ENCODE measurements at places on chromosomes 13 and 19.

- no peak for DNase-seq
Measured at GRCh38 chr19:2791876-2792275, 6.6 kb downstream of the THOP1 start.

- DNase-seq = no peak
Measured at GRCh38 chr19:16327911-16328823, 3.5 kb downstream of the KLF2 start.

- no peak for DNase-seq
Measured at GRCh38 chr13:110644892-110645521, 29.7 kb downstream of the NAXD start.

GRCh38 chr19:47272448-47273312 lies 2.0 kb upstream of the INAFM1 start:
- DNase-seq = no peak

DNA sequence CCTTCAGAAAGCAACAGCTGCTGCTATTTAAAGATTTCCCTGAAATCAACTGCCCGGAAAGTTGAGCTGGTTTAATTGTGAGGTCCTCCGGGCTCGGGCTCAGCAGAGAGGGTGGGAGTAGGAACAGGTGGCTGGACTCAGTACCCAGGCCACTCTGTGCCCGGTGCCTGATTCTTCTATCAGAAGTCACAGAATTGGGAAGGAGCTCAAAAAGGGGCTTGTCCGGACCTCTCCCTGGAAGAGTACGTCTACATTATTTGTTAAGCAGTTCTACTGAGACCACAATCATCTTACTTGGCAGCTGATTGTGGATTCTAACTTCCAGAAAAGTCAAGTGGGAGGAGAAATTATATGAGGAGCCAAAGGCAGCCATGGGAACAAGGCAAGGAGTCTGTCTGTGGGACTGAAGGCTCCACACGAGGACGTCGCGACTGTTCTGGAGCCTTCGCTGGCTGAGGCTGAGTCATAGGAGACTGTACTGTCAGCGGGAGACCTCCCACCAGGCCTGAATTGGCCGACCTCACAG lies 91.7 kb upstream of the ANKRD10 start:
- no peak for DNase-seq

DNA sequence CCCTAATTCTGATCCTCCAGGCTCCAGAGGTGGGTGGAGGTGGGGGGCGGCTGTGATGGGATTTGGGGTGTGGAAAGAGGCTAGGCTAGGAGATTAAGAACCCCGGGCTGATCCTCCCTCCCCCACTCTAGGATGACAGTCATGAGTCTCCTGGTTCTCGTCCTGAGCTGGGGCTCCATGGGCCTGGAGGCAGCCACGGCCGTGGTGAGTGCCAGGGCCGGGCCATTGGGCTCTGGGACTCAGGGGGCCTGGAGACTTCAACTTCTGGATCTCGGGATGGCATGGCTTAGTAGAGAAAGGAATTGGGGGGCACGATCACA lies 13.9 kb downstream of the TTYH1 start:
- DNase-seq = no peak

DNA sequence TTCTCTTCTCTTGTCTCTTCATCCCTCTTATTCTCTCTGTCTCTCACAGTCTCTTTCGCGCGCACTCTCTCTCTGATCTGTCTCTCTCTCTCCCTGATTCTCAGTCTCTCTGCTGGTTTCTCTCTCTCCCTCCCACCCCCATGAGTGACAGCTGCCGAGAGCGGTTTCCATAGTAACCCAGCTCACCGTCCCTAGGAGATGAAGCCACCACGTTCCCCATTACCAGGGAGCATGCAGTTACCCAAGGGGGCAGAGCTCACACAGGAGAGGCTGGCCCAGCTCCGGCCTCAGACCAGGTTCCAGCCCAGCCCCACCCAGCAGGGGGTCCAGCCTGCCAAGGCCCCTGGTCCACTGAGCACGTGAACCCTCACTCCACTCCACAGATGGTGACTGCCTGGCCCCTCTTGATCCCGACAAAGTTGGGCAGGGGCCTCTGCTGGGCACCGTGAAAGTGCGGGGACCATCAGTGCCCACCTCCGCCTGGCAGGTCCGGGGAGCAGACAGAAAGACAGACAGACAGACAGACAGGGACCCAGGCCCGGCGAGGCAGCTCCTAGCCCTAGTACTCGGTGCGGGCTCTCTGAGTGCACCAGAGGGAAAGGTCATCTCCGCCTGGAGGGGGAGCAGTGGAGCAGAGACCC lies 50.6 kb downstream of the CELF5 start:
- peak; percentile 16 for DNase-seq

DNA sequence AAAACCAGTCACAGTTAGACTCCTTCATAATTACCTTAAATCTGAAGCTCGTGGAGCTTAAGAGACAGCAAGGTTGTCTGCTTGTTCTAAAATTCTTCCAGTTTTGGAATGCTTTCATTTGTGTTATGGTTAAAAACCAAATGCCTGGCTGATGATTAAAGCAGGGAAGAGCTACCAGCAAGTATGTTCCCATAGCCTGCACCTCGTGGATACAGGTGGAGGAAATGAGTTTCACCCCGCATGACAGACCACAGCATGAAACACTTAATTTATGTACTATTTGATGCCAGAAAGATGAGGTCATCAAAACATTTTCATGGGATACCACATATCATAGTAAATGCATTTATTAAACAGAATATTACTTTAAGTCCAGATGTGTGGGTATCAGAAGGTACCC lies 416 bp upstream of the DOCK9 start:
- DNase-seq = no peak

DNA sequence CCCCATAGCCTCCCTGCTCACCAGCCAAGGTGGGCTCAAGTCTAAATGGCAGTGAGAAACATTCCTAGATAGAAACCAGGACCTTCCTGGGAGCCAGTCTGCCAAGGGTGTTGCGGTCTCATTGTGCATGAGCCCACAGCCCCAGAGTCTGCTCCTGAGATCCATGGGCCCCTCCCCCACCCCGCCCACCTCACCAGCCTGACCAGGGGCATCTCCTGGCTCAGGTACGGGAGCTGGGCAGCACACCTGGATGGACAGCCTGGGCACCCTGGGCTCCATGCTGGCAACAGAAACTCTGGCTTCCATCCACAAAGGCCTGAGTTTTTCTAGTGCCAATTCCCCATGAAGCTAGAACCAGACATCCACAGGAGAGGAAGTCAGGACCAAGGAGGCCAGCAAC lies 65.6 kb downstream of the RAB20 start:
- no peak for DNase-seq

GRCh38 chr19:40717325-40717879 lies 490 bp downstream of the ITPKC start:
- DNase-seq = no peak

DNA sequence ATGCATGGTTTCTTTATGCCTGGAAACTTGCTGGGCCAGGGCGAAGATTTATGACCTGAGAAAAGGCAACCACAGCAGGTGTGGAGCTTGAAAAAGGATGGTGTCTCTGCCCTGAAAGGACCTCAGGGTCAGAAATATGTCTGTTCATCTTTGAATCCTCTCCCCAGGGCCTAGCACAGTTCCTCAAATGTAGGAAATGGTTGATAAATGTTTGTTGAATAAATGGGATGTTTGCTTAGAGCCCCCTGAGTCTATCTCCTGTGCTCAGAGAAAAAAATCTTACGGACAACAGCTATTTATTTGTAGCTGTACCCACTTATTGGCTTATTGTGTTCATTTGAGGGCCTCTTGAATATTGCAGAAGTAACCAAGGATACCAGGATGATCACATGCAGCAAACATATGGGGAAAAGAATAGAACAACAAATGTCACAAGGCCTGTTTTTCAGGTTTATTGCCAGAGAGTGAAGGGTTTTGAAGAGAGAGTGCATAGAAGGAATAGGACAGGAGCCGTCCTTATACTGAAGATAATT lies 114.5 kb downstream of the KLF5 start:
- DNase-seq = no peak

DNA sequence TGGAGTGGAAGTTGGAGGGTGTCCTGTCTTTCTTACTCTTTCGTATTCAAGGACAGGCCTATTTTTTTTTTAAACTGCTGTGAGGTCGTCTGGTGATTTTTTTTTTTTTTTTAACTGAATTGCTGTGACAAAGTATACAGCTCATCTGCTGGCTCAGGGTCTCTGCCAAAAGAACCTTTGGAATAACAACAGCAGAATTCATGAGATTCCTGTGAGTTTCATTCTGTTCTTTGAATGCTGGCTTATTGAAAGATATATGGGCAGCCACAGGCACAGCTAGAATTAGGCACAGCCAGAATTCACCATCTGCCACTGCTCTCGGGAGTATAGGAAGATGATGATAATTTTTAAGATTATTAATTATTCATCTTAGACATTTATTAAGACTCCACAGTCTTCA lies 21.4 kb upstream of the FRY start:
- no peak for DNase-seq

DNA sequence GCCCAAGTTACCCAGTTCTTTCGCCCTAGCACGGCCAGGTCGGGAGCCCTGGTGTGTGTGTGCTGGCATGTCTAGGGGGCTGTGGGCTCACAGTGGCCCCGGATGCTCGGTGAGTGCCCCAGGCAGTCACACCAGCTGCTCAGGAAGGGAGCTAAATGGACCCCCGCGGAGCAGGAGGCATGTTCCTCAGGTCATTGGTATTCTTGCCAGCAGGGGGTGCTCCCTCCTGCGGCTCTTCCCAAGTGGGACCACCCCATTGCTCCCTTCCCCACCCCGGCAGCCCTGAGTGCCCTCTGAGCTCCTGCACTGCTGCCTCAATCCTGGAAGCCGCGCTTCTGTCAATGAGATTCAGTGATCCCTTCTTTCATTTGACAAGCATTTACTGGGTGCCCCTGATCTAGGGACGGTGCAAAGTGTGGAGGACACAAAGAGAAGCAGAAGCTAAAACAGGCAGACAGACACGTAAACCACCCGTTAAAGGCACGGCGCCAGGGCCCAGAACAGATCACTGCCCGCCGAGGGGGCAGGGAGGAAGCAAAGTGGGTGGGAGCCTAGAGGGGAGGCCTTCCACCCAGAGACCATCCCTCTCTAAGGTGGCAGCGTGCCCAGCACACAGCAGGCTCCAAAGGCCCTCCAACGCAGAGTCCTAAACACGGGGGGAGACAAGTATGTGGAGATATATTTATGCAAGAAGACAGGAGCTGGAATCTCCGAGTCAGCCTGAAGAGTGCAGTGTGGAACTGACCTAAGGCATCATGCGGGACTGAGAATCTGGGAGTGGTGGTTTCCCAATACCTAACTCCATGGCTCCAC lies 5.2 kb upstream of the ADPRHL1 start:
- DNase-seq = no peak

DNA sequence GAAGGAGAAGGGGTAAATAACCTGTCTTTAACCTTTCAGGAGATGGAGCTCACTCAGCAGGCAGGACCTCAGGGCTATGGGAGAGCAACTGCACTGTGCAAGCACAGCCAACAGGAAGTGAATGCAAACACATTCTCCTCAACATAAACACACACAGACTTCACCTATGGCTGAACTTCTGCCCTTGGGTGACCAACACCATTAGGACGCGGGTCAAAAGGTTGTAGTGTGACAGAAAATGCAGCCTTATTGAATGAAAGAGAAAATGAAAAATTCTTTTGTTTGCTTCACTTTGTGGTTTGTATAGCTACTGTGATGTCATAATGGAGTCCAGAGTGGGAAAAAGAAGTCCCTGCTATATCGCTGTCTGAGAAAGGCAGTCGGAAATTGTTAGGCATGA lies 323.0 kb downstream of the NDFIP2 start:
- no peak for DNase-seq

GRCh38 chr19:57850553-57851017 lies 926 bp downstream of the ZNF587 start:
- no peak for DNase-seq

DNA sequence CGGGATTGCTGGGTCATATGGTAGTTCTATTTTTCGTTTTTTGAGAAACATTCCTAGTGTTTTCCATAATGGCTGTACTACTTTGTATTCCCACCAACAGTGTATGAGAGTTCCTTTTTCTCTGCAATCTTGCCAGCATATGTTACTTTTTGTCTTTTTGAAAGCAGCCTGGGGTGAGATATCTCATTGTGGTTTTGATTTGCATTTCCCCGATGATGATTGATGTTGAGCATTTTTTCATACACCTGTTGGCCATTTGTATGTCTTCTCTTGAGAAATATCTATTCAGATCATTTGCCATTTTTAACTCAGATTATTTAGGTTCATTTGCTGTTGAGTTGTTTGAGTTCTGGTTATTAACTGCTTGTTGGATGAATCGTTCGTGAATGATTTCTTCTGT lies 18.5 kb upstream of the ATP12A start:
- DNase-seq = no peak

DNA sequence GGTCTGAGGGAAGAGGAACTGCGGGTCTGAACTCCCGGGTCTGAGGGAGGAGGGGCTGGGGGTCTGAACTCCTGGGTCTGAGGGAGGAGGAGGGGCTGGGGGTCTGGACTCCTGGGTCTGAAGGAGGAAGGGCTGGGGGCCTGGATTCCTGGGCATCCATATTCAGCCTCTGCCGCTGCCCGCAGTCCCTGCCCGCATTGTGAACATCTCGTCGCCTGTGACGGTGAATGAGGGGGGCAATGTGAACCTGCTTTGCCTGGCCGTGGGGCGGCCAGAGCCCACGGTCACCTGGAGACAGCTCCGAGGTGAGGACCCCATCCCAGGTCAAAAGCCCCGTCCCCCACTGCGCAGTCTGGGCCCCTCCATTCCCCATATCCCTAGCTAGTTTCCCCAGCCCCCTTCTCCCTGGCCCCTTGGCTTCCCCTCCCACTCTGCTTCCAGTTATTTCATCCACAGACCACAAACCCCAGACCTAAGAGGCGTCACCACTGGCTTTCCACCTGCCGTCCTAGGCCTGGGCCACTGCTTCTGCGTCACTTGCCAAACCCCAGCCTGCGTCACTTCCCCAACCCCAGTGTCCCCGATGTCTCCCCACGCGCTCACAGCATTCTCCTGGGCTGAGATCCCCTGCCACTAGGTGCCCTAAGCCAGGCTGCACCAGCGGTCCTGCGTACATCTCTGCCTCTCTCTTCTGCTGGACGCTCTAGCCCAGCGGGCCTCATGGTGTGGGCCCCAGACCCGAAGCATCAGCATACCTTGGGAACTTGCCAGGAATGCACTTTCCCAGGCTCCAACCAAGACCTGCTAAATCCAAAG lies 13.9 kb downstream of the IGLON5 start:
- DNase-seq = no peak

GRCh38 chr19:55176076-55176475 lies 4.0 kb downstream of the SYT5 start:
- no peak for DNase-seq

DNA sequence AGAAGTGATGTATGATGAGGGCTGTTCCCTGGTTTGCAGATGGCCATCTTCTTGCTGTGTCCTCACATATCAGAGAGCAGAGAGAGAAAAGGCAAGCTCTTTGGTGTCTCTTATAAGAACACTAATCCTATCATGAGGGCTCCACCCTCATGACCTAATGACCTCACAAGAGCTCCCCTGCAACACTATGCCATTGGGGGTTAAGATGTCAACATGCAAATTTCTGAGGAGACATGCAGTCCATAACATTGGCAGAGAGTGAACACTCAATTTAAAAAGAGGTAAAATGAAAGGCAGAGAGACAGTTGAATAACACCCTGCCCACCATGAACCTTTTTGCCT lies 10.9 kb downstream of the FAM187B start:
- DNase-seq = no peak

All from activated CD4-positive, alpha-beta T cell treated with anti-CD3 and anti-CD28 coated beads, Interleukin-2, amount 50 U/mL, for 24 hours (primary cell).